OCI-M1 (cell line): ENCODE measurements at places on chromosomes 6 and 20.

- DNase-seq = peak; percentile 64
These were observed 734 bp downstream of the MMS22L start for GRCh38 chr6:97282238-97282725.

- no peak for DNase-seq
These were observed 145.0 kb downstream of the LRRC1 start for GRCh38 chr6:53939830-53940229.

- peak; percentile 42 for DNase-seq
These were observed 41.7 kb downstream of the MOCS1 start for GRCh38 chr6:39892490-39893129.

- no peak for DNase-seq
These were observed 1153.3 kb upstream of the EYS start for GRCh38 chr6:66860328-66860727.

DNA sequence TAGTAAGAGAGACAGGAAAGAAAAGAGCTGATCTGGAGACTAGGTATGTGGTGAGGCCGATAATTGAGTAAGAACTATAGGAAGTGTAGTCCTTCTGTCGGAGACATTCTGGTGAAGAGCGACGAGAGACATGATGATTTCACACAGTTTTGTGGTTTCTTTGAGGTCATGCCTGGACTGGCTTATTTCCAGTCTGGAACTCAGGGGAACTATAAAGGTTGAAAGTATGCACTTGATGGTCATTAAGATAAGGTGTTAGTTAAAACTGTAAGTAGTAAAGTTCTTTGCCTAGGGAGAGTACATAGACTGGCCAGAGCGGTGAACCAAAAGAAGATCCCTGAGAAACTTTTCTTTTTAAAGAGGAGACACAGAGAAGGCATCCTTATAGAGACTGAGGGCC lies 68.8 kb downstream of the RFX6 start:
- peak; percentile 56 for DNase-seq
